T-helper 1 cell (primary cell): ENCODE measurements at places on chromosomes 16 and 17.
A peak's percentile ranks its signal among the peaks of the same experiment; 100 is the strongest.

- no peak for DNase-seq
Measured at GRCh38 chr17:4833941-4834680, 971 bp downstream of the MINK1 start.

DNA sequence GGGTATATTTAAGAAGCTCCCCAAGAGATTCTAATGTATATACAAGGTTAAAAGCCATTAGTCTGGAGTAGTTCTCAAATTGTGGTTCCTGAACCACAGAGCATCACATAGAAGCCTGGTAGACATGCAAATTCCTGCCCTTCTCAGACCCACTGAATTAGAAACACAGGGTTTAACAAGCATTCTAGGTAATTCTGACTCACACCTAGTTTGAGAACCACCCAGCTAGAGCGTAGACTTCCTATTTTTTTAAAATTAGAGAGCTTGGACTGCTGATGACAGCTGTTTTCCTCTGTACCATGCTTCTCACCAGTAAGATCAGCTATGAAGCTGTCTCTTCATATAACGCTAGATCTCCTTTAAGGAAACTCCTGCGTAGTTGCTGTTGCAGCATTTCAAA is 50.6 kb downstream of the HS3ST3B1 start:
- no peak for DNase-seq

DNA sequence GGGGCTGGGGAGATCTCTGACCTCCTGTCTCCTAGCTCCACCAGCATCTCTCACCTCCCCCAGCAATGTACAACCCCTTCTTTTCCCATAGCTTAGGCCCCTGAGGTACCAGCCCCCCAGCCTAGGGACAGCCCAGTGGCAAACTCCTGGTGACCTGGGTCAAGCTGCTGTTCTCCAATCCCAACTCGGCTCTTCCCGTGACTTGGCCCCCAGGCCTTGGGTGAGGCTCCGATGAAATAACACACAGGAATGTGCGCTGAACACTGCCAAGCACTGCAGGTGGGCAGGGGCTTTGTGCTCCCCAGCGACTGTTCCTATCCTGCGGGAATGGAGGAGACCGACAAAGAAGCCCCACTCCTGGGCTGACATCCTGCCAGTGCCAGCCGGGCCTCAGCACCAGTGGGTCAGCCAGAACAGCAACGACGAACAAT is 63.7 kb upstream of the AMZ2 start:
- no peak for DNase-seq

- no peak for DNase-seq
Measured at GRCh38 chr17:37019741-37020129, 71.0 kb downstream of the AATF start.

GRCh38 chr17:79570653-79571052 is 40.2 kb downstream of the RBFOX3 start:
- no peak for DNase-seq

DNA sequence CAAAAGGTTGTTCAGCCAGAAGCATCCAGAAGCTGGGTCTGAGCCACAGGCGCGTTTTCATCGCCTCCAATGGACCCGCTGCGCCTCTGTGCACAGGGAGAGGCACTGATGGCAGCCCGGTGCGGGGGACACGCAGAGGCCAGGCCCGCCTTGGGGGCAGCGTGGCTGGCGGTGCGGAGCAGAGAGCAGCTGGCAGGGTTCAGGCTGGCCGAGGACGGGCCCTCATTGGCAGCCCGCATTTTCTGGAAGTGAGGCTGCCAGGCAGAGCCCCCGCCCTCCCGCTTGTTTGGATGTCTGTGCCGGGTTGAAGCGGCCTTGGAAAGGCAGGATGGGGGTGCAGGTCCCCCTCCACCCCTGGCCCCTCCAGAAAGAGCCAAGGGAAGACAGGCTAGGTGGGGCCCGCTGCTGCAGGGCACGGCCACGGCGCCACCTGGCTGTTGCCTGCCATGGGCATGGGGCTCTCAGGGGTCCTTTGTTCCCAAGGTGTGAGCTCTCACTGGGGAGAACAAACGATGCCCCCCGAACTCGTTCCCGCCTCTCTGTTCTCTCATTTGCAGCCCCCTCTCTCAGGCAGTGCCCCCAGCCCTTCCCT is 18.8 kb downstream of the GSE1 start:
- DNase-seq, result no peak

DNA sequence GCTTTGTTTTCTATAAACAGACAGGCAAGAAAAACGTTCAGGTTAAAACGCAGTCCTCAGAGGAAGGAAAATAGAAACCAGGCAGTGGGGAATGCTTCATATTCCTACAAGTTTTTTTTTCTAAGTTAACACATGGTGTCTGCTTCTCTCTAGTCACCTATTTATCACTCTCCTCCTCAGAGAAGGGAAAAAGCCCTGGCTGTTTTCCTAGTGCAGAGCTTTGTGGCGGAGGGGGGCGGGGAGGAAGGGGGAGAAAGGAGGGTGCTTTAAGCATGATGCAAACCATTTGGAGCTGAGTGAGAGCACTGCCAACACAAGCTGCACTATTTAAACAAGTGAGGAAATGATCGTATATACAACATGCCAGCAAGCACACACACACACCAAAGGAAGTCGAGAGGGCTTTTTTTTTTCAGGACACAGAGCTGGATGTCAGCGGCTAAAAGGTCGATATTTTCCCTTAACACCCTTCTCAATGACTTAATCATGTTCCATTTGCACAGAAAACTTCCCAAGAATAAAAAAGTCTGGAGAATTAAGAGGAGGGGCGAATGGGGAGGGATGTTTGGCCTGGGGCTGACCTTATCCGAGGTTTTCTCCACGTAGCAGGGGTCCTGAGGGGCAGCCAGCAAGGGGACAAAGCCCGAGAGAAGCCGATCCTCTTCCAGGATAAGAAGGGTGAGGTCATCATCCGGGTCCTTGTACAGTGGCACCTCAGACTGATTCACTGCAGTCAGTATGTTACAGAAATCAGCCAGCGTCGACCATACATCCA is 117.4 kb downstream of the HIC1 start:
- no peak for DNase-seq

- DNase-seq, result no peak
Measured at GRCh38 chr17:40321524-40321929, 12.5 kb downstream of the RARA start.

DNA sequence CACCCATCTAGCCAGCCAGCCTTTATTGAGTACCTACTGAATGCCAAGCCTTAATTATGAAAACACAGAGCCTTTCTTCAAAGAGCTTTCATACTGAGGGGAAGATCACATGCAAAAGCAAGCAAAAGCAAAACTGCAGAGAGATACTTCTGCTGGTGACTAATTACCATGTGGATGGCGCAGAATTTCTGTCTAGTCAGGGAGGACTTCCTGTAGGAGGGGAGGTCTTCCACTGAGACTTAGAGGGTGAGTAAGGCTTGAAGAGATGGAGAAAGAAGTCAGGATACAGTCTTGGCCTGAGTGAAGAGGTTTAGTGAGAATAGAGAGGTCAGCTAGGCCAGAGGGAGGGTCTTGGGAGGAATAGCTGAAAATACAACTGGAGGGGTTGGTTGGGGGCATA is 53.9 kb upstream of the CCL2 start:
- DNase-seq, result peak; percentile 25

GRCh38 chr17:59680314-59680713 is 26.9 kb downstream of the PTRH2 start:
- no peak for DNase-seq

GRCh38 chr16:57102888-57103851 is 10.8 kb downstream of the CPNE2 start:
- DNase-seq, result no peak

DNA sequence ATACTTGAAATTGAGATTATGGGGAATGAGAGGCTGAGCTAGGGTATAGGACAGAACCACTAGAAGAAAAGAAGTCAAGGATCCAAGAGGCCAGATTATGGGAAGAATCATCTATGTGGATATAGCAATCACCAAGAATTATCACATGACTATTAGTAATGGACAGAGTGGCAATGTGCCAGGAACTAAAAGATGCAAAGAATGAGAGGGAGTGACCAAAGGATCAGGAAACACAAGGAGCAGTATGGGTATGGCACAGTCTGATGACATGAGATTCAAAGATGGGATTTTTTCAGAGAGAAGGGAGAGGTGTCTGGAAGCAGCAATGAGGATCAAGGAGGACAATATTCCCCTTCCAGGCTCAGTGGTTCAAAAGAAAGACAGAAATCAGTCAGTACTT is 212.2 kb downstream of the AATF start:
- DNase-seq, result no peak

- no peak for DNase-seq
Measured at GRCh38 chr17:42436391-42436790, 13.3 kb upstream of the CAVIN1 start.

DNA sequence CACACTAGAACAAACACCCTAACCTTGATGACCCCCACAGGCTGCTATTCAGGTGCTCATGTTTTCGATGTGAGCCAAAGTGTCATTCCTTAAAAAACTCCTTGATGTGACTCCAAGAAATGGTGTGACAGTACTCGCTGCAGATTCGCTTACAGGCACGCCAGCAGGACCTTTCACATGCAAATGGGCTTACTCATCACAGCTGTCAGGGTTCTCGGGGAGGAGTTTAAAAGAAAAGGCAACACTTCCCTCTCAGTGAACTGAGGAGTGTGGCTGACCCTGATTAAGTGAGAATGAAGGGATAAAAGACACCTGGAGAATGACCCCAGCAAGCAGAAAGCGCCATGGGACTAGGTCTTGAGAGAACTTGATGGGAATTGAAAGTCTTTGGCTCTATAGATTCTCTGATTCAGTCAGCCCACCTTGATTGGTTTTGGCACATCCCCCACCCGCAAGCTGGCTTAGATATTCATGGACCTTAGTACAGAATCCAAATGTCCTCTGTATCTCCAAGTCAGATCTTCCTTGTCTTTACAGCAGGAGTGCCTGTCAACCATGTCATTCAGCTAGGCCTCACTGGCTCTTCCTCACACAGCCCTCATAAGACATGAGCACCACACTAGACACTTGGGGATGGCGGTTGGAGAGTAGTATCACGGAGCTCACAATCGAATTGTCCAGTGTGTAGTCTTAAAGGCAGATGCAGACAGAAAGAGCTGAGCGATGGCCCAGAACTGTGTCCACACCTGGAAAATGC is 82.6 kb downstream of the HIC1 start:
- no peak for DNase-seq

DNA sequence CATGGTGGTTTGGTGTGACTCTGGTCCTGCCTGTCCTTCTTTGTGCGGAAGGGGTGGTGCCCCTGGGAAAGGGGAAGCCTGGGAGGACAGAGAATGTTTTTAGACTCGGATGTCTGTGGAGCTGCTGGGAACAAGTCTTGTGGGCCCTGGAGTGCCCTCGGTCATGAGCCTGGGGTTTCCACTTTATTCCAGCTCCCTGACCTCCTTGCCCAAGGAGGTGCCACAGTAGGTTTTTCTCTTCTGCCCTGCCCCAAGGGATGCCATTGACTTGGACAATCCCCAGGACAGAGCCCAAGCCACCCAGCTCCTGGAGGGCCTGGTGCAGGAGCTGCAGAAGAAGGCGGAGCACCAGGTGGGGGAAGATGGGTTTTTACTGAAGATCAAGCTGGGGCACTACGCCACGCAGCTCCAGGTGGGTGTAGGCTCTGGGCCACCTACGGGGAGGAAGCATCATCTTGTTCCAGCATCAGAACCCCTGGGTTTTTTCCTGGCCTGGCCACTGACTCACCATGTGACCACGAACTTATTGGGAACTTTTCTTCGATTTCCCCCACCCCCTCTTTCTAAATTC is 1.4 kb downstream of the STAT5A start:
- DNase-seq, result no peak

DNA sequence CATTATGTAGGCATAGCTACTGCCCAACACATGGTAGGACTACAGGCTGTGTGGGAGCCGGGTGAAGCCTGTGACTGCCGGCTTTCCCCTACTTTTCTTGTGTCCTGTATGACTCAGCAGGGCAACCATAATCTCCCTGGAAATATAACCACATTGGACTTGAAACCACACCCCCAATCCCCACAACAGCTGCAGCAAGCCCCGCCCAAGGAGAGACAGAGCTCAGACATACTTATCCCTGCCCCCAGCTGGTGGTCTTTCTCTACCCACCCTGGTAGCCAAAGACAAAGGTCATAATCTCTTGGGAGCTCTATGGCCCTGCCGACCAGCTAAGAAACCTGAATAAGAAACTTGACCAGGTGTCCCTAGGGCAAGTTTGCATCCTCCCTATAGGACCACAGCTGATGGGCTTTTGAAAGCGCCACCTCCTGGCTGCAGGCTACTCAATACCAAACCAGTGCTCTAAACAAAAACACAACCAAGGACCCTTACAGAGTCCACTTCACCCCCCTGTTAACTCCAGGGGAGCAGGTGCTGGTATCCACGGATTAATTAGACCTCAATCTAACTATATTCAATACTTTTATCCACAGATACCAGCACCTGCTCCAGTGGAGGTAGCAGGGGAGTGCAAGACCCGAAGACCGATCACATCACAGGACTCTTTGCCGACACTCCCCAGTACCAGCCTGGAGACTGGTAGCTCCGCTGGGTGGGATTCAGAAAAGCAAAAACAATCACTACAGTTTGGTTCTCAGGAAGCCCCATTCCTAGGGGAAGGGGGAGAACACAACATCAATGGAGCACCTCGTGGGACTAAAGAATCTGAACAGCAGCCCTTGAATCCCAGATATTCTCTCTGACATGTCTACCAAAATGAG is 91.2 kb downstream of the IRX5 start:
- DNase-seq, result no peak

- DNase-seq, result no peak
Measured at GRCh38 chr16:73976644-73977043, 320.0 kb upstream of the PSMD7 start.

GRCh38 chr17:2024572-2025219 is 438 bp downstream of the RTN4RL1 start:
- no peak for DNase-seq

GRCh38 chr17:69725146-69725545 is 310.6 kb downstream of the MAP2K6 start:
- no peak for DNase-seq

GRCh38 chr17:59190806-59191205 is 19.0 kb upstream of the SMG8 start:
- no peak for DNase-seq

DNA sequence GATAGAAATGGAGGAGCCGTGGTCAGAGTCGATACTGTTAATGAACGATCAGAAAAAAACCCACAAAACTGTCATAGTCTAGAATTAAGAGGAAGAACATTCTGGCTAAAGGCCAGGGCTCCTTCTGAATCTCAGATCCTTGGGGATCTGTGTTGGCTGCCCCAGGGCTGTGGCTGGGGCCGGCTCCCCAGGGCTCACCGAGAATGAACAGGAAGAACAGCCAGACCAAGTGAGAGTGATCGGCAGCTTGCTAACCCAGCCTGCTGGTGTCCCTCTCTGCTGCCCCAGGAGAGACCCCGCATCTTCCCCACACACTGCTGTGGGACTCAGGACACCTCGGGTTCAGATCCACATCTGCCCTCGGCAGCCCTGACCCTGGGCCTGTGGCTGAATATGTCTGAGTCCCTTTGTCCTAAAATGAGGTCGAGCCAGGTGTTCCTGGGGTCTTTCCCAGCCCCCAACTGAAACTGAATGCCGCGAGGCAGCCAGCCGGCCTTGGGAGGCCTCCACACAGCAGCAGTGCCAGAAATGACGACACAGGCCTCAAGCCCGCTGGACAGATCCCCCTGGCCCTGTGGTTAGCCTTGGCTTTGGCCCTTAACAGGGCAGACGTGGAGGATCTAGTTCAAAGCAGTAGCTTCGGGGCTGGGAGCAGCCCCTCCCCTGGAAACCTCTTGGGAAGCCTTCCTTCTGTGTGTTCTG is 23.9 kb upstream of the CLEC18A start:
- DNase-seq, result no peak
